ENCODE measurements at places on chromosomes 4 and X.

- peak; percentile 68 for DNase-seq
These were observed at the start of gene AR for GRCh38 chrX:67543818-67544217. Gene AR (plus strand): TSS chrX:67544021. CDS start chrX:67545147, 1,126 bp downstream.

- DNase-seq, result no peak
These were observed 22.4 kb downstream of the GPM6A start for GRCh38 chr4:175789647-175790046.

GRCh38 chr4:90904021-90904420, 776.8 kb downstream of the CCSER1 start:
- no peak for DNase-seq

GRCh38 chrX:34901761-34902160, 40.8 kb upstream of the FAM47B start:
- DNase-seq, result peak; percentile 81

- no peak for DNase-seq
These were observed 228.5 kb upstream of the CASK start for GRCh38 chrX:42151808-42152207.

GRCh38 chr4:15118292-15118691, 116.0 kb downstream of the CPEB2 start:
- no peak for DNase-seq

GRCh38 chr4:184420402-184420801, 53.9 kb downstream of the IRF2 start:
- DNase-seq, result no peak

- peak; percentile 82 for DNase-seq
These were observed 607.1 kb upstream of the DIPK2B start for GRCh38 chrX:45807572-45808425.

DNA sequence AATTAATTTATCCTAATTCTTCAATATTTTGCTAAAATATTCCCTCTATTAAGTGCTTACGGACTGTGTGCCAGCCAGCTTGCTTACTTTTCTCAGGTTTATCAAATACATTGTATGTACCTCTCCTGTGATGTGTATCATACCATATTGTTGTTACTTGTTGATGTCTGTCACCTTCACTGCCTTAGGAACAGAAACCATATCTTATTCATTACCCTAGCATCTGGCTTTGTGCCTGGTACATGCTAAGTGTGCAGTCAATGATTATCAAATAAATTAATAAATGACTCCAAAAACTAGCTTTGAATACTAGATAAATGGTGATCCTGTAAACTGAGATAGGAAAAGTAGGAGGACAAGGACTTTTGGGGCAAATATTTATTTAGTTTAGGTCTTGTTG, 6.9 kb downstream of the CLCN3 start:
- no peak for DNase-seq

GRCh38 chrX:83916525-83916924, 55.6 kb downstream of the CYLC1 start:
- DNase-seq, result no peak

- DNase-seq, result no peak
These were observed 24.3 kb upstream of the RELL1 start for GRCh38 chr4:37710491-37710890.

DNA sequence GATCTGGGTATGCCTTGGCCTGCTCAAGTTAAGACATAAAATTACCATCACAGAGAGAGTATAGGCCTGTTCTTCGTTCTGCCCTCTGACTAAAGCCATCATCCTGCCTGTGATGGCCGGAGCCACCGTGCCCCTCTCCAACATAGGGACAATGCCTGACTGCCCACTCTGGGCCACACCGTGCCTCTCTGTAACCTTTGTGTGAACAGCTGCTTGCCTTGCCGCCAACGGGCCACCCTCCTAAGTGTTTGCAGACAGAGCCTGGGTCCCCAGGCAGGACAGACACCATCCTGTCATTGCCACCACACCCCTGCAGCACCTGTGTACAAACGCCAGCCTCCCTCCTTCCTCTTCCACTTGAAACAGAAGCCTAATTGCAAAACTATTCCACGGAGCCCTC, 298.7 kb upstream of the TENM3 start:
- no peak for DNase-seq

GRCh38 chrX:8003147-8003883, 76.1 kb upstream of the PNPLA4 start:
- DNase-seq, result no peak

GRCh38 chr4:122099896-122100295, 52.2 kb upstream of the BLTP1 start:
- DNase-seq, result peak; percentile 75

DNA sequence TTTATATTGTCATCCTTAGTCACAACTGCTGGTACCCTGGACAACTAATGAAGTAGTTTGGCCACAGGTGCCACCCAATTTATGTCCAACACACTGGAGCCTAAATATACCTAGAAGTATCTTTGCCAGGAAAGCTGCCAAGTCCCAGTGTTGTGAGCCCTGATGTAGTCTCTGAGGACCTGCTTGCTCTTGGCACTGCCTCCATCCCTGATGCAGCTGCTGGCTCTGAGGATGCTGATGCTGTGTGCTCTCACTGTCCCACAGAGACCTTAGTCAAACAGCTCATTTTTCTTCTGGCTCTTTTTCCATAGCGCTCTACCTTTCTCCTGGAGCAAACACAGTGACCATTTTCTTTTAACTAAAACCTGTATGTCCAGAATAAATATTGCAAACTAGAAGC, 1535.4 kb upstream of the ADGRL3 start:
- no peak for DNase-seq

Data from fibroblast of skin of abdomen (primary cell).